Epithelial cell of umbilical artery (primary cell): ENCODE measurements at places on chromosomes 4 and X. TPM values are rescaled to one million over a fixed set of nuclear protein-coding genes. Genes with fewer than 3 reads are reported as not detected.

Gene SRPX2
- total RNA-seq, result 76.4 and 97.8 TPM in 2 replicates

Gene OPHN1
- total RNA-seq, result 6.8 and 13.1 TPM in 2 replicates

Gene MAGEA4
- not detected in 2 replicates for total RNA-seq

Gene S100G
- total RNA-seq, result not detected in 2 replicates

Gene ZNF157
- total RNA-seq, result not detected in 2 replicates
